ENCODE measurements at places on chromosomes 3 and 15.
A peak's percentile ranks its signal among the peaks of the same experiment; 100 is the strongest.

DNA sequence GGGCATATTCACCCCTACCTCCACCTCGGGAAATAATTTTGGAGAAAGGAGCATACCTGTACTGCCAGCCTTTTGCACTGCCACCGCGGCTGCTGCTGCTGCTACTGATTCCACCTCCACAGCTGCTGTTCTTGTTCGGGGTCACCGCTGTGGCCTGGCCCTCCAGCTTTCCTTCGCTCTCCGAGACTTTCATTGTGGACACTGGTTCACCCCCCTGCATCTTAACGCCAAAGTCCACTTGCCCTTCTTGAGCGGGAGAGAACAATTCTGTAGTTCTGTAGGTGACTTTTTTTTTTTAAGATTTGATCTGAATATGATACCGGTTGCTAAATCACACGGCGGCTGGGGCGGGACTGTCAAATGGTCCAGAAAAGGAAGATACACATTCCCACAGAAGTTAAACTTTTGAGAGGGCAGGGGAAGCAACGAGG, 701 bp downstream of the OSBPL11 start:
- DNase-seq: no peak

GRCh38 chr15:48579945-48580671, 65.4 kb downstream of the FBN1 start:
- no peak for DNase-seq

DNA sequence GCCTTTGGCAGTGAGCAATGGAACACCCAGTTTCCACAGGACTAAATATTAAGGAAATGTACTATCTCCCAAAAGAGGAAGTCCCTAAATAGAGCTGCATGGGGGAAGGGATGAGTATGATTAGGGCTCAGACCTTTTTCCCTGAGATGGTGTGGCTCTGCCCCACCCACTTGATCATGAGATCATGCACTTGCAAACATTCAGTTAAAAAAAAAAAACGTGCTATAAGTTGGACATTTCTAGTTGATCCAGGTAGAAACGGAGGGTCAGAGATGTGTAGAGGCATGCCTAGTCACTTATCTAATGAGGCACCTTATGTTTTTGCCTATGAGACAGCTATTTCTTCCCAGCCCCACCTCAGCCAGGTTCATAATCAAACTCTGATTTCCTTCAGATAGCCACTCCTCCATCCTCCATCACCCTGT, 24.5 kb upstream of the SSR3 start:
- DNase-seq: no peak

DNA sequence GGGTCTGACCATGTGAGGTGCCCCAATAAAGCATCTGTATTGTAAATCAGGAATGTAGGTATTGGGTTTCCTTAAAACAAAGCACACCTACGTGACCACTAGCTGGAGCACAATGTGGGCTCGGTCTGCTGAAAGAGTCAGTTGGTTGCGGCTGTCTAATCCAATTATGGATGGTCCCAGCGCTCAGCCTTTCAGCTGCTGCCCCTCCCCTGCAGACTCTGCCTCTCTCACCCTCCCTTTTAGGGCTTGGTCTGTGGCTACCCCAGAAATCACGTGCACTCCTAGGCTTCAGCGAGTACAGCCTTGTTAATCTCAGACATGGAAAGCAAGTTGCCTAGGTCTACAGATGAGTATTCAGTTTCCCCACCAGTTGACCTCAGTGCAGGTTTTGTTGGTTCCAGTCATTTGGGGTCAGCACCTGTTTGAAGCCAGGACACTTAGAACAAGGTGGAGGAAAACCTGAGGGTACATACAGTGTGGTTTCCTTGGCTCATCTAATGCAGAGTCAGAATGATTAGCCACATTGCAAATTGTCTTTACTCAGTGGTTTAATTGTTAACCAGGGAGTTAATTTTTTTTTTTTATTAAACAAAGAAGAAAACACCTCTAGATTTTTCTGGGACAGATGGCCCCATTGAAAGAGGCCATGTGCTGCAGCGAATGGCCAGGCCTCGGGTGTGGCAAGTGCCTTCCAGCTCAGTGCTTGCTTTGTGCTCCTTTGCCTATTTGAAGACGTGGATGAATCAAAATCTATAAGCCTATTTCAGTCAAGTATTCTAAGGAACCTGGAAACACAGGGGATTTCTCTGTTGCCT, 137.7 kb downstream of the IGF1R start:
- no peak for DNase-seq

DNA sequence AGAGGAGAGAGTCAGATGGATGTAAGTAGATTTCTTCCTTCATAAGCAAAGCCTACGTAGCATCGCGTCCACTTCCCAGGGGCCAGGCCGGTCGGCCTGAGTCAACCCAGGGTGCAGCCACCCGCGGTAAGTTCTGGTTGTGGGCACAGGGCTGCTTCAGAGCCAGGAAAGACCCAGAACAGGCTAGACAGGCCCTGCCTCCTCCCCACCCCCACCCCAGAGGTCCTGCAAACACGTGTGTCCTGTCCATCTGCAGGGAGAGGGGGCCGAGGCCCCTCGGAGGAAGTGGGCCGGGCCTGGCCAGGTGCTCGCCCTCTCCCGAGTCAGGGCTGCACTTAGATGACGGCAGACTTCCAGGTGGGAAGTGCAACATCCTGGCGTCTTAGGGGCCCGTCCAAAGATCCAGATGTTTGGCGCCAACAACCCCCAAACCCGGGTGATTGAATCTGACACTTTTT, 100.8 kb upstream of the ALDH1A3 start:
- no peak for DNase-seq

- peak; percentile 58 for DNase-seq
Measured at GRCh38 chr15:101578443-101578894, 73.7 kb downstream of the TM2D3 start.

- no peak for DNase-seq
Measured at GRCh38 chr3:47645551-47645950, 66.9 kb upstream of the CSPG5 start.

GRCh38 chr3:20056725-20057611, 16.7 kb downstream of the KAT2B start:
- DNase-seq: no peak

GRCh38 chr3:108406063-108406660, 104.2 kb downstream of the MYH15 start:
- no peak for DNase-seq

DNA sequence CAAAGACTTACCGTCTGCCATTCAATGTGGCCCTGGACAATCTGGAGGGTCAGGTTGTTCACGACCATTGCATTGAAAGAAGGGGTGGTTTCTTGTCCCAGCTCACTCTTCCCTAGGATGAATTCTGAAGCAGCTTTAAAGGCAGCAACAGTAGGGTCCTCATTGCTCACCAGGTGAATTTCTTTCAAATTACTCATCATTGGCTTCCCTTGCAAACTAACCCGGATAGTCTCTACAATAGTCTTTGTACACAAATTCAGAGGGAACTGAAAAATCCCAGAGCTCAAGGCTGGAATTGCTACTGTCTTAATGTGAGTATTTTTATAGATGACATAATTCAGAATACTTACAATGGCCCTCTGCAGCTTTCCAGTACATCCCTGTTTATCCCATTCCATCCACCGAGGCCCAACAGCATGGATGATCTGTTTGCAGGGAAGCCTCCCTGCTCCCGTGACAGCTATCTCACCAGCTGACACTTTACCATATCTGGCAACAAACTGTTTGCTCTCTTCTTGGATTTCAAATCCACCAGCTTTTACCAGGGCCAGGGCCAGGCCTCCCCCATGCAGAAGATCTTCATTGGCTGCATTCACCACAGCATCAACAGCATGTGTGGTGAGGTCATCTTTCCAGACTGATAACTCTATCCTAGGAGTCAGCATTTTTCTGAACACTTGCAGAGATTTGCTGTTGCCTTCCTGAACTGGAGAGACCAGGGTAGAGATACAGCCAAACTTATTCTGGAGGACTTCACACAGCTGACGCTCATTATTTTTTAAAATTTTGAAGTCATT, 8.6 kb downstream of the PARP9 start:
- no peak for DNase-seq

DNA sequence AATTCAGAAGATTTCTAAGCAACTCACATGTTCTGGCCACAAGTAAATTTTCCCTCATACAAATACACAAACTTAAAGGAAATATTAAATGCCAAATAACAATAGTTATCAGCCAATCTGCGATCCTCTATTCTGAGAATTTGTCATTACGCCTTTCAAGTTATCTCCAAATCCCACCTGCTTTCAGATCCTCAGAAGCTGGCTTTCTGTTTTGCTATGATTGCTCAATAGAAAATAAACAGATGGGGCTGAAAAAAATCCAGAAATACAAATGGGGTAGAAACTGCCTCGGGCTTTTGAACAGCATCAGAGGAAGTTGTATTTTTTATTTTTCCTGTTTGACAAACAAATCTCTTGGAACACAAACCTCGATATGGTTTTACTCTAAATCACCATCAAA, 74.0 kb upstream of the CNTN4 start:
- no peak for DNase-seq

- no peak for DNase-seq
Measured at GRCh38 chr3:61573441-61573840, 12.1 kb downstream of the PTPRG start.

DNA sequence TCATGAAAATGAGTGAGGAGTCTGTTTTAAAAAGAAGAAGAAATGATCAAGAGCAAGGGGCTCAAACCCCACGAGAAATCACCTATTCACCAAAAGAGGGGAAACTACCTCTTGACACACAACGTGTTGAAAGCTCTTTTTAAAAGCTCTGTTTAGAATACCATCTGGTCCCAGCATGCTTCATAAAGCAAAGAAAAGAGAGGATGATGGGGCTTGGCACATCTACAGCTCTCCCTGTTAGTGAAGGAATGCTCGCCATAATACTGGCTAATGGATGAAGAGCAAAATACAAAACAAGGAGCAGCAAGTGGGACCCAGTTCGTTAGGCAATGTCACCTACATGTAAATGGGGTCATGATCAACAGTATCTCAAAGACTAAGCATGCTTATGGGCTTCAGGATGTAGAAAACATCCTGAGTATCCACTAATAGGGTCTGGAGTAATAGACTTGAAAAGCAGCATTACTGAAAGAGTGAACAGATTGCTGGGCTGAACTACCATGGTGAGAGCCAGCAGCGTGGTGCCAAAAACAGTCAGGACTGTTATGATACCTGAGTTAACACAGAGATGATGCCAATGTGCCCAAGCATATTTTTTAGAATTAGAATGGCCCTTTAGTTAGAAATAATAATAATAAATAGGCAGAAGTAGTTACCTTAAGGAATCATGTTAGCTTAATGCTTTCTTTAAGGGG, 159.7 kb upstream of the POU1F1 start:
- DNase-seq: no peak

DNA sequence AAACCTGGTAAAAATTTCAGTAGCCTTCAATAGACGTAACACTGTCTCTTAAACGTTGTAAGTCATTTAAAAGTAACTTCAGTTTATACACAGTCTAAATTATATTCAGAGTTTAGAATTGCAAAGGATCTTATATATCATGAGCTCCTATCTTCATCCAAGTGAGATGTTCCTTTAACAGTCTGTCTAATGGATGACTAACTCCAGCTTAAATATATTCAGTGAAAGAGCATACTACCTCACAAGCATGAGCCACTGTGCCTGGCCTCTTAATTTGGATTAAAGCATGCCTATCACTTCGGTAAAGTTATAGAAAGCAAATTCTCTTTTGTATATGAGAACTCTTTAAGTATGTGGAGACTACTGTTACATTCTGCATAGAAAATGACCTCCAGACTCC, 7.0 kb downstream of the FYTTD1 start:
- no peak for DNase-seq

DNA sequence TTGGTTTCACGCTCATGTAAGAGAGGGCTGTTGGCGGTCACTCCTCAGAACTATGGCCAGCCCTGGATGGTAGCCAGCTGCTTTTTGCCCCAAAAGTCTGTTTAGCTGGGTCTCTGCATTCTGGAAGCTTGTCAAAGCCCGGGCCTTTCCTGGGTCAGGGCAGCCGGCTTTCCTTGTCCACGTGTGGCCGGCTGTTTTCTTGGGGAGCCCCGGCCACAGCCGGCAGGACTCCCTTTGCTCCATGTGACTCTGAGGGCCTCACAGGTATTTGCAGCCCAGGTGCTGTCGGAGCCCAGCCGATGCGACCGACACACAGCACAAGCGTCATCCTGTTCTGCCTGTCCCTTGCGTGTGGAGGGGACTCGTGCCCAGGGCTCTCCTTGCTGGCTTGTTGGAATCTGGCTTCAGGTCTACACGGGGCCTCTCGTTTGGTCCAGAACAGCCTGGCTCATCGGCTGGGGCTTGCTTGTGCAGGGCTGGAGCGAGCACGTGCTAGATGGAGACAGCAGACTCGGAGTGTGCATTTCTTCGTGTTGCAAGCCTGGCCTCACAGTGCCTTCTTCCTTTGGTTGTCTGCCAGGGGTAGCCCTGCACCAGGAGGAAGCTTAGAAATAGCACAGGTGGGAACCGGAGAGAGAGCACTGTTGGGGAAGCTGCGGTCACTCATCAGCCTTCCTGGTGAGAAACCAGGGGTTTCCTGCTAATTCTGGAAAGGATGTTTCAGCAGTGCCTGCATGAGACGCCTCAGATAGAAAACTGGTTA, 51.5 kb downstream of the PGPEP1L start:
- DNase-seq: no peak

DNA sequence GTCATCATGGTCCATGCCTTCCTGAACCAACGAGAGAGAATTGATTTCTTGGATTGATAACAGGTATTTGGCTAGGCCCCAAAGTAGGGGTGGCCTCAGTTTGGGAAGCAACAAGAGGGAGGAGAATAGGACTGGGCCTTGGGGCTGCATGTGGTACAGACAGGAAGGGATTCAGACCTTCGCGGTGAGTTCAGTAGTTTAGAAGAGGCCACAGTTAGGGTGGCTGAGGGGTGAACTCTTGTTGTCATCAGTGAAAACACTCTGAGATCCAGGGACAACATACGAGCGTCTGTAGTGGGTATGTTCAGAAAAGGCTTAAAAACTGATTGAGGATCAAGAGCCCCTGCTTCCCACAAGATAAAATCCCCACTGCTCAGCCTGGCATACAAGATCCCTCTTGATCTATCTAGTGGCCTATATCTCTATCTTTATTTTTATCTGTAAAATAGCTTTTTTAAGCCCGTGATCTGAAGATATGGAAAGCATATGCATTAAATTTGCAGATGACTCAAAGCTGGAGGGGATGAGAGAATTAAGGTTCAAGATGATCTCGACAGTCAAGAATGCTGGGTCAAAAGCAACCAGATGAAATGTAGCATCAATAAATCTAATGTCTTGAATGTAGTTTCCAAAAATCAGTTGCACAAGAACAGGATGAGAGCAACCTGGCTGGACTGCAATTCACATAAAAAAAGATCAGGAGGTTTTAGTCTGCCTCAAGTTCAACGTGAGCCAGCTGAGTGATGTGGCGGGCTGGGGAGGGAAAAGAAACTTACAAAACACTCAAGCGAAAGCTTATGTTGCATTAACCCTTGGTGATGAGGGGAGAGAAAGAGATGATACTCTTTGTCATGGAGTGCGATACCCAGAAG, 221.1 kb upstream of the TLE3 start:
- no peak for DNase-seq

DNA sequence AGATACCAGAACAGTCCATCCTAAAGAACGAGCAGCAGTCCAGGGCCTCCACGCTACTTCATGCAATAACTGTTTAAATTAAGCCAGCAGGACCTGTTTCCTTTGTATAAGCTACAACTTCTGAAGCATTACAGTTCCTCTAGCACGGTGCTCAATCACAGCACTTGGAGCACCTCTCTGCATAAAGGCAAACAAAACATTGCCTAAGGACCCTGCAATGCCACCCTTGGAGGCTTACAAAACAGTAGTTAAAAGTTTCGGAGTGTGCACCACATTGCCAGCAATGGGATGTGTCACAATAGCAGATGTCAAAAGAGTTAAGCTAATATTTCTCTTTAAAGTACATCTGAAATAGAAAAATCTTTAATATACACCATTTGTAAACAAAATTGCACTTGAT, 2.6 kb upstream of the VPS39 start:
- DNase-seq: no peak

GRCh38 chr15:40241269-40242212, 2.7 kb downstream of the PAK6 start:
- no peak for DNase-seq

- DNase-seq: no peak
Measured at GRCh38 chr15:63861946-63862517, 28.3 kb upstream of the HERC1 start.
